ENCODE measurements at places on chromosomes 6 and 20.
A peak's percentile ranks its signal among the peaks of the same experiment; 100 is the strongest.

- no peak for DNase-seq
Observed at GRCh38 chr6:125236536-125237327, 65.0 kb downstream of the HDDC2 start.

GRCh38 chr6:39530201-39530759, 194.9 kb downstream of the KIF6 start:
- no peak for DNase-seq

- no peak for DNase-seq
Observed at GRCh38 chr6:63458480-63459115, 113.7 kb upstream of the LOC128125822 start.

GRCh38 chr20:62055106-62055861, 10.4 kb downstream of the TAF4 start:
- DNase-seq: no peak

DNA sequence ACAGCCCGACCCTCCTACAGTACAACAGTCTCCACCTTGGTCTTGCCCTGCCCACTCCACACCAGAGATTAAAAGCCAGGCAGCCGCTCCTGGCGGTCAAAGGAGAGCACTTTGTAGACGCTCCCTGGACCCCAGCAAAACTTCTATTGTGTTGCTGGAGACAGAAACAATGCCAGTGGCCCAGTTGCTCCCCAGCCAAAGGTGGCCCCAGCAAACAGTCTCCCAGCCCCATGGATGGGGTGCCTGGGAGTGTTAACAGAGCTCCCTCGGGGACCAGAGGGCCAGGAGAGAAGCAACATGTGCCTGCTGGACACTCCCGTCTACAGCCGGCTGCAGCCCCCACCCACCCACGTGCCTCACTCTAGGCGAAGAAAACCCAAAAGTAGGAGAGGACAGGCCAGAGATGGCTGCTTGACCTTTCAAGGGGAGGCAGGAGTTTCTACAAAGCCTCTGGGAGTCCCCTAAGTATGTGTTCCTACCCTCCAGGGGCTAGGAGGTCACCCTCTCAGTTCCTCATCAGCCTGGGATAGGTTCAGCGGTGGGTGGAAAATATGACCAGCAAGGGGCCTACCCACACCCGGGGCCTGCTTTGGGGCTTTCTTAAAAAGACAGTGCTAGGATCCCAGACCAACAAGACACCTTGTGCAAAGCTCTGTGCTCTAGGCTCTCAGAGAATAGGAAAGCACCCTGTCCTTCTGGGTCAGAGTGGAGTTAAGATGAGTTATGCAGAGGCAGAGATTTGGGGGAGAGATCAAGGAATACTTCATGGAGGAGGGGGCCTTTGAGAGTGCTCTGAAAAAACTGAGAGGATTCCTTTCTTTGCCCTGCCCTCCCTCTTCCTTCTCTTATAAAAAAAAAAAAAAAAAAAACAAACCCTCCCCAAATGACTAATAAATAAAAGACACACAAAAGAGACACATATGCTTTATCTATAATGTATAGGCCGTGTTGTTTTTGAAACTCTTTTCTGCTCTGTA, 19.0 kb upstream of the PREX1 start:
- no peak for DNase-seq

DNA sequence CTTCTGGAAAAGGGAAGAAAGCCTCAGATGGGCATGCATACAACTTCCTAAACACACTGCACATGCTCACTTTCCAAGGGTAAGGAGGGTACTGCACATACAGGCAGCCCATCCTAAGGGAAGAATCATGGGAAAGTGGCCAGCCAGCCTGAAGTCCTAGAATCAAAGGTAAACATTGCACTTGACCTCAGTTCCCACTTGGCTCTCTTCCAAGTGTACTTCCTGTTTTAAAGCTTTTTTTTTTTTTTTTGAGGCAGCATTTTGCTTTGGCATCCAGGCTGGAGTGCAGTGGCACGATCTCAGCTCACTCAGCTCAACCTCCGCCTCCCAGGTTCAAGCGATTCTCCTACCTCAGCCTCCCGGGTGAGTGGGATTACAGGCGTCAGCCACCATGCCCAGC, 225.3 kb upstream of the EPHA7 start:
- DNase-seq: no peak

DNA sequence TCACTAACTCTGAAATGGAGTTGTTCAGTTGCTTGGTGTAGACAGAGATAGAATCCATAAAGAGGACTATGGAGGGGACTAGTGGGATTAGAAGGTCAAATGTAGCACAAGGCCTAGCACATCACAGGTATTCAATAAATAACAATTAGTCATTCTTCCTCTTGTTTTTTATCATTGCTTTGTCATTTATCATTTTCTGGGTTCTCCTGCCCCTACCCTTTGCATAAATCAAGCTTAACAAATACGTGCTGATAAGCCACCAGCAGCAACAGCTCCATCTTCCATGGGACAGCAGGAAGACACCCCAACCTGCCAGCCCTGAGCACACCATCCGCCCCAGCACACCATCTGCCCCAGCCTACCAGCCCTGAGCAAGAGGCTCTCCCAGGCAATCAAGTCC, 23.1 kb downstream of the TRAM2 start:
- DNase-seq: no peak

GRCh38 chr6:165814679-165815078, 151.6 kb upstream of the PDE10A start:
- no peak for DNase-seq

- no peak for DNase-seq
Observed at GRCh38 chr6:114344246-114344970, 1.6 kb upstream of the HS3ST5 start.

GRCh38 chr6:72654071-72654621, 32.3 kb downstream of the KCNQ5 start:
- DNase-seq: no peak

DNA sequence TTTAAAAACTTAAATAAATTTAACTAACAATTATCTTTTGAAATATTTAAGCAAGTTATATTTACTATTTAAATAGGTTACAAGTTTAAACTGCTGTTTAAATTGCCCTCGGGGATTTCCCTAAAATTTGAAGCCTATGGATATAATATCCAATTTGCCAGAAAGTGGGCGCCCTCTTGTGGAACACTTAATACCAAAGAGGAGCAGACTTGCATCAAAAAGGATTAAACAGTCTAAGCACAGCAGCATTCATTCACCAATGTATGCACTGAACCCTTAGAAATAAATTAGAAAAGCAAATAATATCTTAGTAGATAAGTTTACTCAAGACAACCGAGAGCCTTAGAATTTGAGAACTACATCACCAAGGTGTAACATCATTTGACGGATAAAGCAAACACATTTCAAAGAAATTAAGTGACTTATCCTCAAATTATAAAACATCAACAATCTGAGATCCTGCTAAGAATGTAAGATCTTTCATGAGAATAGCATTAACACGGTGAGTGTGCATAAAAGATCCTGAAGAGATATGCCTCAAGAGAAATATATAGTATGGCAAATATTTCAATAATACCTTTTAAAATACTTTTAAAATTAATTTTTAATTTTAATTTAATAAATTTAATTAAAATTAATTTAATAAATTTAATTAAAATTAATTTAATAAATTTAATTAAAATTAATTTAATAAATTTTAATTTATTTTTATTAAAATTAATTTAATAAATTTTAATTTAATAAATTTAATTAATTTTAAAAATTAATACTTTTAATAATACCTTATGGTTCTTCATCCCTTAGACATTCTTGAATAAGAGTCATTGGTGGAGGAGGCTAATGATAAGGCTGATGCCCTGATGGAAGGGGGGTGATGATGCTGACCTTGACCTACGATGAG, 11.5 kb upstream of the MEP1A start:
- peak; percentile 4 for DNase-seq

- DNase-seq: no peak
Observed at GRCh38 chr6:132927713-132928112, 113.3 kb downstream of the RPS12 start.

DNA sequence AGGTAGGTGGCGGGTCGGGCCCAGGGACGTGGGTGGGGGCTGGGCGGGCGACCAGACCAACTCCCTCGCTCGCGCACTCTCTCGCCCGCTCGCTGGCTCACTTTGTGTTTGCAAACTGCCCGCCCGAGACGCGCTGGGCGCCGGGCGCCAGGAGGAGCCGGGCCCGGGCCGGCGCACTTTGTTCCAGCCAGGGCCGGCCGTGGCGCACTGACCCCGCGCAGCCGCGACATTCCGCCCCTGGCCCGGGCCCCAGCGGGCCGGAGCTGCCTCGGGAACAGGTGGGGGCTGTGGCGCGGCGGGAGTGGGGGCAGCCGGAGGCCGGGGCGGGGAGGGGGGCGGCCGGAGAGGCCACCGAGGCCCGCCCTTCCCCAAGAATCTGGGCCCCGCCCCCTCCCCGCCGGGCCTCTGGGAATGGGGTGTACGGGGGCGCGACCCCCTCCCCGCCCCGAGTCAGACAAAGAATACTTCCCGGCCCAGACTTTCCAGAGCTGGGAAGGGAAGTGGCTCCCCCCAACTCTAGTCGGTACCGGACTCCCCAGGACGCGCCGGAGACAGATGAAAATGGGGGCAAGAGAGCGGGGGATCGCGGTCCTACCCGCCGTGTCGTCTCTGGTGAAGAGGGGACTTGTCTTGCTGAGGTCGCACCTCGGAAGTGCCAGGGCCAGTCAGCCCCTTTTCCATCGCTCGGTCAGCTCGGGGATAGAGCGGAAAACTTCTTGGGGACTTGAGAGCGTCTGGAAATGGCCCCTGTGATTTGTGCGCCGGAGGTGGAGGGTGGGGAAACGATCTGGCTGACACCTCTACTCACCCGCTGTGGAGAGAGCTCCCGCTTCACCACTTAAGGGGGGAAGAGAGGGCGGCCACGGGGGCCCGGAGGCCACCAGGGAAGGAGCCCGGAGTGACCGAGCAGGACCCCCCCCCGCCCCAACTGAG, 951 bp downstream of the FOXP4 start:
- DNase-seq: no peak

GRCh38 chr6:163341224-163342061, 73.1 kb upstream of the QKI start:
- DNase-seq: no peak

GRCh38 chr20:44411020-44411756, 55.7 kb downstream of the HNF4A start:
- no peak for DNase-seq

- DNase-seq: no peak
Observed at GRCh38 chr6:1018041-1018440, 293.9 kb upstream of the FOXQ1 start.

DNA sequence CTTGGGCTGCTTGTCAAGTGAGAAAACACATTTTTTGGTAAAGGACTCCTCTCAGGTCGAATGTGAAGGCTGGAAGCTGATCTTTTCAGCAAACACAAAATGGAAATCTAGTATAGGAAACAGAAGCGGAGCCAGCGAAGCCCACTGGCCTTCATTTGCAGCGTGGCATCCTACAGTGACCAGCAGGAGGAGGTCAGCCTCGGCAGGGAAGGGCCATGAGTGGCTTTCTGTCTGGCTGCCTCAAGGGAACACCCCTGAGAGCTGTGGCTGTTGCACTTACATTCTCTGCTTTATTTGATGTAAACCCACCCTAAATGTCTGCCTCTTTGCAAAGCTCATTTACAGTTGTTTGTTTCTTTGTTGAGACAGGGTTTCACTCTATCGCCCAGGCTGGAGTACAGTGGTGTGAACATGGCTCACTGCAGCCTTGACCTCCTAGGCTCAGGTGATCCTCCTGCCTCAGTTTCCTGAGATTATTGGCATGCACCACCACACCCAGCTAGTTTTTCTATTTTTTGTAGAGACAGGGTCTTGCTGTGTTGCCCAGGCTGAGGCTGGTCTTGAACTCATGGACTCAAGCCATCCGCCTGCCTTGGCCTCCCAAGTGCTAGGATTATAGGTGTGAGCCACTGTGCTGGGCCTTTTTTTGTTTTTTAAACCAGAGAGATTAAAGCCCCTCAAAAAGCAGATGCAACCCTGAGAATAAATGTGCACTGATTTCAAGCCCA, 322.0 kb upstream of the SOX4 start:
- no peak for DNase-seq

DNA sequence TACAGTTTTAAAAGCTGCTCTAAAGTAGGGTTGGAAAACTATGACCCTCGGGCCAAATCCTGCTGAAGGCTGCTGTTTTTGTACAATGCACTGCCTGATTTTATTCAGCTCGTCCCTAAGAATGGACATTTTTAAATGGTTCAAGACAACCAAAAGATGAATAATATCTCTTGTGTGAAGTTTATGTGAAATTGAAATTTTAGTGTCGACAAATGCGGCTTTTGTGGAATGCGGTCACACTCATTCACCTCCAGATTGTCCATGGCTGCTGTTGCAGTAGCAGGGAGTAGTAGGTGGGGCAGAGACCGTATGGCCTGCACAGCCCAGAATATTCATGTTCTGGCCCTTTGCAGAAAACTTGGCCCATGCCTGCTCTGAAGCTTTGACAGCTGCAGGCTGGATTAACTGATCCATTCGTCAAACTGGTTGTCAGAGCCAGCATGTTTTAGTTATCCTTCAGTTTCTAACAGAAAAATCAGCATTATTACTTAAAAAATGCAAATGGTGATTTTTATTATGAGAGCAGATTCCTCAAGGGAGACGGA, 91.6 kb downstream of the PSMG4 start:
- DNase-seq: no peak

DNA sequence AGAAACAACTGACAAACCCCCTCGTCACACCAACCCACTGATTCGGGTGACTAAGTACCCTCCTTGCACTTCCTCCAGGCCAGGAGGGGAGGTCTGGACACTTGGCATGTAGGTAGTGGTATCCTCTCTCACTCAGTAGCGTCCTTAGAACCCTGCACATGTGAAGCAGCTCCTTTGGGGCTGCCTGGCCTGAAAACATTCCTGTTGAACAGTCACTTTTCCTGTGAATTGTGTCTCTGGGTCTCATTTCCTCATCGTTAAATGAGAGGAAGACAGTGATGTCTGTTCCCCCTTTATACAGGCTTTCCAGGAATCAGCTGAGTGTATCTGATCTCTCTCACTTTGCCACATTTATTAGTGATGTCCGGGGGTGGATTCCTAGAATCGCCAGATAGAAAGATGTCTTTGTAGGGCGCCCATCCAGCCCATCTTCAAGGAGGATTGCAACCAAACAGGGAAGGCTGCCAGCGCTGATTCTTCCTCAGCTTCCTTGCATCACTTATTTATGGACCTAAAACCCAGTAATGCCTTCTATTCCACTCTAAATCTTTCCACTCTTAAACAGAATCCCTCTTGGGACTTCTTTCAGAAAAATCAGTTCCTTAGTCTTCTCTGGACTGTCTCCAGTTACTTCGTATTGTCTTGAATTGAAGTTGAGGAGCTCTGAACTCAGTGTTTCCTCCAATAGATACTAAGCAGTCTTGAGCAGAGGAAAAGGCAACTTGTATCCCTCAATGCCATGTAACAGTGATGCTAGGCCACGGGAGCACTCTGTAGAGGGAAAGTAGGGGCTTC, 9.4 kb upstream of the POPDC3 start:
- no peak for DNase-seq

DNA sequence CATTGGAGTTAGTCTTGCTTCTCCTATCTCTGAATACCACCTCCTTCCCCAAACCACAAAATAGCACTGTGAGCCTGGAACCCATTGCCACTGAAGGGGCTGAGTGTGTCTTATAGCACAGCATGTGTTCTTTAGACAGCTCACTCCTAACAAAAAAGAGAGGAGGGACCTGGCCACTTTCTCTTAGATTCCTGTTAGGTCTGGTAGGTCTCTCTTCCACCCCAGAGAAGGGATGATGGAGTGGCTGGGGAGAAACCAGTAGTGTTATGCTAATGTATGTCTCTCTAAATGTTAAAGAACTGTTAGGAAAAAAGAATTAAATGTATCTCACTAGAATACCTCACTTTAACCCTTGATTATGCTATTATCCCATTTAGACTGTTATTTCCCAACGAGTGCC, 340.3 kb downstream of the EPHA7 start:
- DNase-seq: no peak

Data from pulmonary artery endothelial cell (primary cell).